Liver (tissue), 10 donors: ENCODE measurements at places on chromosomes 2 and 18. TPM values are rescaled to one million over a fixed set of nuclear protein-coding genes. Genes with fewer than 3 reads are reported as not detected.

GRCh38 chr2:62450716-62451191, 55.2 kb downstream of the TMEM17 start:
- no peaks in the 10 kb centered on the region for H3K27me3 ChIP-seq
- no peak for DNase-seq
- peak overlapping the region; percentile 76 for H3K27ac ChIP-seq
- no peaks in the 10 kb centered on the region for H3K36me3 ChIP-seq
- peaks cover 10% of the 10 kb centered on the region for H3K4me1 ChIP-seq

GRCh38 chr2:8392098-8392866, 289.6 kb upstream of the ID2 start:
- no peaks in the 10 kb centered on the region for H3K36me3 ChIP-seq
- peaks cover 19% of the 10 kb centered on the region for H3K4me1 ChIP-seq
- H3K27me3 ChIP-seq, result no peaks in the 10 kb centered on the region
- H3K4me3 ChIP-seq, result no peak overlapping the region

IL36B gene
- total RNA-seq, result not detected

GRCh38 chr2:142734231-142734630, 143.2 kb upstream of the KYNU start:
- H3K4me1 ChIP-seq, result no peaks in the 10 kb centered on the region
- DNase-seq, result no peak
- H3K27me3 ChIP-seq, result no peaks in the 10 kb centered on the region
- H3K4me3 ChIP-seq, result no peak overlapping the region
- H3K36me3 ChIP-seq, result no peaks in the 10 kb centered on the region
- H3K27ac ChIP-seq, result no peak overlapping the region

DNA sequence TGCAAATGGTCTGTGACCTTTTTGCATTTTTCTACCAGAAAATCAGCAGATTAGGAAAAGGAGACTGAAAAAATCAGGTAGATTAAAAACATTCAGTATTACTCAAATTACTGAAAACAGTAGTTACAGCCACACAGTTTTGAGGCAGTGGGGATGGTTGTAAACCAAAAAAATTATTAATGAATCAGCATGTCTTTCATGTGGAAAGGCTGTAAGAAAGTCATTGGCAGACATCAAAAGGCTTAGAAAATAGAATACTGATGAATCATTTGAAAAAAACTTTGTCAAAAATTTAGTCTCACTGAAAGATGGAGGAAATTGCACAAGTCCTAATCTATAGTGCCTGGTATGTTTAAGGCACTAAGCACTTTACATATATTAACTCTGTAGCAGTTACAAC, 133.9 kb upstream of the GCFC2 start:
- H3K4me1 ChIP-seq, result no peaks in the 10 kb centered on the region
- H3K4me3 ChIP-seq, result no peak overlapping the region
- H3K27ac ChIP-seq, result no peak overlapping the region
- H3K27me3 ChIP-seq, result no peaks in the 10 kb centered on the region
- DNase-seq, result no peak
- H3K36me3 ChIP-seq, result no peaks in the 10 kb centered on the region

- H3K27me3 ChIP-seq, result peaks cover 2% of the 10 kb centered on the region
- no peak overlapping the region for H3K27ac ChIP-seq
- H3K4me3 ChIP-seq, result no peak overlapping the region
- H3K36me3 ChIP-seq, result no peaks in the 10 kb centered on the region
Observed at GRCh38 chr2:175861958-175862357, 140.1 kb downstream of the LNPK start.

- H3K4me1 ChIP-seq, result no peaks in the 10 kb centered on the region
- H3K27me3 ChIP-seq, result no peaks in the 10 kb centered on the region
- no peak overlapping the region for H3K4me3 ChIP-seq
- no peak overlapping the region for H3K27ac ChIP-seq
- H3K36me3 ChIP-seq, result no peaks in the 10 kb centered on the region
Observed at GRCh38 chr2:124874676-124875075, 849.6 kb downstream of the CNTNAP5 start.

IMMT gene
- total RNA-seq, result 38.3 TPM

WDR35 gene
- total RNA-seq, result 3.8 TPM

CDK15 gene
- total RNA-seq, result under 0.01 TPM

DNA sequence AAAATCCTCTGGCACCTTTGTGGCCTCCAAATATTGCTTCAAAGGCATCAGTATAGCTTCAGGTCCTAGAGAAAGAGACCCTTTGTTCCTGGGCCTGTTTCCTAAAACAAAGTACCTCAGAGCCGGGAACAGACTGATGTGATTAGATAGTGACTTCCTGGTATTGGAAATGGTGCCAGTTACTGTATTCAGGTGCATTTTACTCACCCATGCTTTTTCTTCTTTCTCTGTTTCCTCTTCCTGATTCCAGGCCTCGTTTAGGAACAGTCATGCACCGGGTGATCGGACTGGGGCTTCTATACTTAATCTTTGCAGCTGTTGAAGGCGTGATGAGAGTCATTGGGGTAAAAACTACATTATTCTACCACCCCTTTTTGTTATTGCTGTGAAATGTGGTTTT, 34.3 kb downstream of the TMEM87B start:
- no peak overlapping the region for H3K27ac ChIP-seq
- H3K4me1 ChIP-seq, result no peaks in the 10 kb centered on the region
- DNase-seq, result no peak
- H3K27me3 ChIP-seq, result no peaks in the 10 kb centered on the region

CCDC150 gene
- total RNA-seq, result 5.7 TPM

DOK6 gene
- 1.1 TPM for total RNA-seq

GRCh38 chr2:127669056-127669455, 6.3 kb downstream of the LIMS2 start:
- no peaks in the 10 kb centered on the region for H3K36me3 ChIP-seq
- H3K4me3 ChIP-seq, result no peak overlapping the region
- H3K27me3 ChIP-seq, result no peaks in the 10 kb centered on the region
- DNase-seq, result no peak

GRCh38 chr2:232419245-232420072, 12.8 kb downstream of the ALPG start:
- no peaks in the 10 kb centered on the region for H3K36me3 ChIP-seq
- H3K4me3 ChIP-seq, result no peak overlapping the region
- H3K27me3 ChIP-seq, result peaks cover 13% of the 10 kb centered on the region
- H3K4me1 ChIP-seq, result no peaks in the 10 kb centered on the region
- H3K27ac ChIP-seq, result no peak overlapping the region
- DNase-seq, result no peak

DNA sequence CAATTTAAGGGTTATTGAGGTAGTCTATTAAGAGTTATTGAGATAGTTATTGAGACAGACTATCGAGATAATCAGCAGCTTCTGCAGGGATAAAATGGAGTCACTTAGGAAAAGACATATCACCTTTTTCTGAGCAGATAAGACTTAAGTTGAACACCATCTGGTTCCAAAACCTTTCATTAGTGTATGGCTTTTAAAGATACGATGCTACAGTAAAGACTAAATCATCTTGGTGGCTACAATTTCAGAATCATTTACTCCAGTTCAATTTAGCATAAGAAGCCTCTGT, 68.6 kb upstream of the DNAJC10 start:
- no peak overlapping the region for H3K4me3 ChIP-seq
- H3K36me3 ChIP-seq, result no peaks in the 10 kb centered on the region
- no peaks in the 10 kb centered on the region for H3K27me3 ChIP-seq
- H3K27ac ChIP-seq, result no peak overlapping the region

CMPK2 gene
- 41.7 TPM for total RNA-seq

EVX2 gene
- total RNA-seq, result not detected
